Stimulated activated CD4-positive, alpha-beta T cell treated with anti-CD3 and anti-CD28 coated beads, Interleukin-15, amount 100 ng/mL, for 1 hour (primary cell): ENCODE measurements at places on chromosomes 6 and 20.

- DNase-seq = no peak
These were observed 5.5 kb downstream of the FOXQ1 start for GRCh38 chr6:1317302-1317815.

GRCh38 chr6:15077961-15078360, 167.9 kb upstream of the JARID2 start:
- DNase-seq = no peak

DNA sequence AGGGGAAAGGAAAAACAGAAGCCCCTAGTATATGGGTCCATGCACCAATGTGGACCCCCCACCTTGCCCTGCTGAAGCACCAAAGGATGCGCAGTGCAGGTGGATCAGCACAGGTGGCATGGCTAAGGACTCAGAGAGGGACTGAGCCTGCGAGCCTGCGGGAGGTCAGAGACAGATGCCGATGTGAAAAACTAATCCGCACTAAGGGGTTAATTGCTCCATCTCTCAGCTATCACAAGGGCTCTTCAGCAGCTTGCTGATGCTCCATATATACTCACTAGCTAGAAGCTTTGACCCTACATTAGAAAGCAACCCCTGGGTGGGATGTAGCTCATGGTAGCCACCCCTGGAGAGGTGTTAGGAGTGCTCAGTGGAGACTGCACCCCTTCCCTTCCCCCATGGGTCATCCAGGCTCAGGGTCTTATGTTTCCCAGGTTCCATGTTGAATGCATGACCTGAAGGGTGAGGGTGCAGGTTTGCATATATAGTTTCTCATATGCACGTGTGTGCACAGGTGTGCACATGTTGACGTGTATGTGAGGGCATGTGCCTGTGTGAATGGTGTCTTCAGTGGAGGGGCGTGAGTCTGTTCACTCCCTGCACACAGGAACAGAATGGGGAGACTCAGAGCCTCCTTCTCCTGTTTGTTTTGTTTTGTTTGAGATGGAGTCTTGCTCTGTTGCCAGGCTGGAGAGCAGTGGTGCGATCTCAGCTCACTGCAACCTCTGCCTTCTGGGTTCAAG, 13.4 kb upstream of the IP6K3 start:
- DNase-seq = no peak

GRCh38 chr6:32967151-32968091, 973 bp upstream of the BRD2 start:
- no peak for DNase-seq

DNA sequence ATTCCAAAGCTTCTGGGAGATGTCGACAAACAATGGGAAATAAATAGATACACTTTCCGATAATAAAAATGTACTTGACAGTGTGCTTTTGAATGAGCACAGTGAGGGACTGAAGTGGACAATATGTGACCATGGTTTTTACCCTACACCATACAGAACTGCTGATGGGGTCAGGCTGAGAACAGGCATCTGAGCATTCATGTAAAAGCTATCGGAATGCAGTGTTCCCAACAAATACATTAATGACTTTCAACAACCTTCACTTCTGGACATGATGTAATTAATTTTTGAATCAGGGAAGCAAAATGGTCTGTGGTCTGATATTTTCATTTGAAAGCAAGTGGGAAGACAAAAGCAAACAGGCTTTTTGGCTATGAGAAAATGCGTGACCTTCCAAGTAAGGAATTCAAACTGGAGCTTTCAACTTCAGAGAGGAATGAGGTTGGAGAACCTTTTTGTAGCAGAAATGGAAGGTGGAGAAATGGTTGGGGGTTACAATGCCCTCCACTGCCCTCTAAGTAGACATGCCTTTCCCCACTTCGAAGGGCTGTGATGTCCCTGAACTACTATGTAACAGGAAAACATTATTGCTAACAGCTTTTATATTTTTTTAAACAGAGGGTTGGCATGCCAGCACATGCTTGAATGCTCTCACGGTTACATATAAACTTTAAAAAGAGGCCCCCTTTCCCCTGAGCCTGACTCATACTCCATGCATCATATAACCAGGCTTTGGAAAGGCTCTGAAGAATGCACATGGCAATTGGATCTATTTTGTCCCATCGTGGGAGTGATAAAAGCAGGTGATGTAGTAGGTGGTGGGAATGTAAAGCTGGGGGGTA, 203.5 kb upstream of the CITED2 start:
- no peak for DNase-seq

DNA sequence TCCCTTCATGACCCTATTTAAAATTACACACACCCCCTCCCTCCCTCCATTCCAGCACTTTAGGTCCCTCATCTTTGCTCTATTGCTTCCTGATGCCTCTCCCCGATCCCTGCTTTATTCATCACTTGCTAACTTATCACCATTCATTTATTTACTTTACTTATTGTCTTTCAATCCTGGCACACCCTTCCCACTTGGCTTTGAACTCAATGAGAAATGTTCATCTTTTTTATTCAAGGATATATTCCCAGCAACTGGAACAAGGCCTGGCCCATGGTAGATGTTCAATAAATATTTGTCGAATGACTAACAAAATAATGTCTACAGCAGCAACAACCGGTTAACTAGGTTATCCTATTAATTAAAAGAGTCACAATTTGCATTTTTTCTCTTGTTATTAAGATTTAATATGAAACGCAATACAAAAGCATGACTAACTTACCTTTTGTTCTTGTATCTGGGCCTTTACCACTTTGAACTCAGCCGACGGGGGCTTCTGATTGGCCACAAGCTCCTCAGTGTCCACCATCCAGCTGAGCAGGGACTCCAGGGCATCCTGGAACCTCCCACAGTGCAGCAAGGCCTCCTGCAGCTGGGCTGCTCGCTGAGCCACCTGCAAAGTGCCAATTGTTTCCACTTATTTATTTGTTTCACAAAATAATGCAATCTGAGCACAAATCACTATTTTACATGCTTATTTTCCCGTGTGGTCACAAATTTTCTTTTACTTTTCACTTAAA, 107.8 kb downstream of the DST start:
- no peak for DNase-seq

- no peak for DNase-seq
These were observed 325.3 kb downstream of the PRL start for GRCh38 chr6:21971541-21971940.
